Activated B cell treated with CpG ODN at 0.5 μM for 24 hours (primary cell): ENCODE measurements at places on chromosomes 12 and 14. TPM values are rescaled to one million over a fixed set of nuclear protein-coding genes. Genes with fewer than 3 reads are reported as not detected.

GRCh38 chr12:28993720-28994119, 155.4 kb upstream of the FAR2 start:
- no peak for DNase-seq
- H3K36me3 ChIP-seq, result no peaks in the 10 kb centered on the region
- H3K4me1 ChIP-seq, result no peaks in the 10 kb centered on the region

DNA sequence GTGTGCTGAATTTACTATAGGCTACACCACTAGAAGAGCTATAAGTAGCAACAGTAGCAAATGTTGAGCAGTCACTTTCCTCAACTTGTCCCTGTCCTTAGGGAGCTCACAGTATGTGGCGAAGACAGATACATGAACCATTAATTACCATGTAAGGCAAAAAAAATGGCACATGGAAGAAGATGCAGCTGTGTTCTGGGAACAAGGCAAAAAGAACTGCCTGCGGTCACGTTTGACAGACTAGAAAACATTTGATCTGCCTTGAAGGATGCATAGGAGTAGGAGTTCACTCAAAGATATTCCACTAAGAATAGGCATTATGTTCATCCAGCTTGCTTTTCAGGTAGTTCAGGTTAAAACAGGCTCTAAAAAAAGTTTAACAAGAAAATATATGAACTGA, 46.5 kb upstream of the IFNG-AS1 start:
- DNase-seq, result no peak
- H3K4me3 ChIP-seq, result no peak overlapping the region

DNA sequence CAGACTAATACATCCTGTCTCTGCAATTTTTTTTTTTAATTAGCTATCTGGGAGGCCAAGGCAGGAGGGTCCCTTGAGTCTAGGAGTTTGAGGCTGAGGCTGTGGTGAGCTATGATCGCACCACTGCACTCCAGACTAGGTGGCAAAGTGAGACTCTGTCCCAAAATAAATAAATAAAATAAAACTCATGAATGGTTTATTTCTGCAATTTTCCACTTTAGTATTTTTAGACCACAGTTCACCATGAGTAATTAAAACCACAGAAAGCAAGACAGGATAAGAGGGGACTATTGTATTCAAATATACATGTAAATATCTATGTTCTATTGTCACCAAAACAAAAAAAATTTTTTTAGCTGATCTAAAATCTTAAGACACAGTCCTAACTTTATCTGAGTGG, 17.8 kb downstream of the TAOK3 start:
- no peaks in the 10 kb centered on the region for H3K27me3 ChIP-seq
- H3K4me1 ChIP-seq, result peaks cover 66% of the 10 kb centered on the region
- H3K36me3 ChIP-seq, result peaks cover 23% of the 10 kb centered on the region

HEBP1 gene
- 9.7 and 12.0 TPM in 2 replicates for total RNA-seq

FGF6 gene
- total RNA-seq, result not detected in 2 replicates

GRCh38 chr12:108378926-108379325, 39.8 kb upstream of the CMKLR1 start:
- no peak overlapping the region for H3K27ac ChIP-seq
- no peak for DNase-seq
- no peaks in the 10 kb centered on the region for H3K4me1 ChIP-seq
- H3K36me3 ChIP-seq, result no peaks in the 10 kb centered on the region
- peaks cover under 1% of the 10 kb centered on the region for H3K27me3 ChIP-seq
- H3K4me3 ChIP-seq, result no peak overlapping the region

C12orf50 gene
- total RNA-seq, result 0.07 and 0.12 TPM in 2 replicates

GRCh38 chr14:72894623-72895378, 900 bp upstream of the DPF3 start:
- peak overlapping the region; percentile 65 for H3K27ac ChIP-seq
- peaks cover 32% of the 10 kb centered on the region for H3K4me1 ChIP-seq
- H3K27me3 ChIP-seq, result peaks cover 3% of the 10 kb centered on the region
- peak; percentile 20 for DNase-seq
- H3K4me3 ChIP-seq, result peak overlapping the region; percentile 98
- H3K36me3 ChIP-seq, result peaks cover 6% of the 10 kb centered on the region

GRCh38 chr12:47715393-47715876, 9.6 kb upstream of the RPAP3 start:
- H3K36me3 ChIP-seq, result peaks cover 5% of the 10 kb centered on the region
- DNase-seq, result peak; percentile 54
- H3K4me3 ChIP-seq, result no peak overlapping the region
- no peaks in the 10 kb centered on the region for H3K27me3 ChIP-seq
- H3K27ac ChIP-seq, result no peak overlapping the region
- peaks cover 37% of the 10 kb centered on the region for H3K4me1 ChIP-seq

GRCh38 chr12:6468283-6468575, 2.2 kb downstream of the VAMP1 start:
- H3K27me3 ChIP-seq, result no peaks in the 10 kb centered on the region
- H3K27ac ChIP-seq, result peak overlapping the region; percentile 46
- peaks cover 46% of the 10 kb centered on the region for H3K36me3 ChIP-seq
- peak overlapping the region; percentile 92 for H3K4me3 ChIP-seq

TMTC1 gene
- total RNA-seq, result not detected in 2 replicates

GRCh38 chr12:22543246-22544037, 900 bp downstream of the C2CD5 start:
- H3K4me1 ChIP-seq, result peaks cover 50% of the 10 kb centered on the region
- no peaks in the 10 kb centered on the region for H3K27me3 ChIP-seq
- H3K36me3 ChIP-seq, result peaks cover 25% of the 10 kb centered on the region
- DNase-seq, result peak; percentile 49
- H3K4me3 ChIP-seq, result peak overlapping the region; percentile 92

FAM90A1 gene
- not detected in 2 replicates for total RNA-seq

DNA sequence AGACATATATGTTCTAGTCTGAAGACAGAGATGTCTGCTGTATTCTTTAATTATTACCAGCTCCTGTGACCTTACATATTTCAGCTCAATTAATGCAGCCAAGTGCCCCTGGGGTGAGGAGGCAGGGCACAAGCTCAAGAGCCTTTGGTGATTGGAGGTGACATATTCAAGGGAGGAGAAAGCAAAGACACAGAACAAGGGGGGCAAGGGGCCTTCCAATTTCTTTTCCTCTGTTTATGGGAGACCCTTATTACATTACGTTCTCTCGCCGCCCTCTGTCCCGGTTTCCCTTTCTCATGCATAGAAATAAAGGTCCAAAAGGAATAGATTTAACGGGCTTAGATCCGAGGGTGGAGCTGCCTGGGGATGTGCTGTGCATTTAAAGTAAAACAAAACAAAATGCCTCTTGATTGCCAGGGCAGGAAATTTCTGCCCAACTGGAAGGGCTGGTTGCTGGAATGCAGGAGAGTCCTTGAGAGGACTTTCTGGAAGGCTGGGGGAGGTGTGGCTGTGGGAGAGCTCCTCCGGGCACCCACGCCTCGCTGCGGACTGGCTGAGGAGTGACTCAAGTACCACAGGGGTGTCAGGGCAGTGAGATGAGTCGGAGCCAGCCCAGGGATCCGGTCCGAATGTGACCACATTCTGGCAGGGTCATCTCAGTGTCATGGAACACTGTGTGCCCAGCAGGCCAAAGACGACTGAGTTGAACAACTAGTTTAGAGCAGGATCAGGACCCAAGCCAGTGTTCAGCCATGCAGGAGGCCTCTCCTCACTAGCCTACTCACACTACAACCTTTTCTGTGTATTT, 32.1 kb upstream of the GSG1 start:
- no peak for DNase-seq
- no peak overlapping the region for H3K4me3 ChIP-seq
- no peaks in the 10 kb centered on the region for H3K36me3 ChIP-seq
- H3K27ac ChIP-seq, result no peak overlapping the region
- peaks cover 8% of the 10 kb centered on the region for H3K27me3 ChIP-seq

KIF26A gene
- not detected in 2 replicates for total RNA-seq

- peaks cover 74% of the 10 kb centered on the region for H3K36me3 ChIP-seq
- no peak overlapping the region for H3K4me3 ChIP-seq
- H3K27ac ChIP-seq, result no peak overlapping the region
- no peak for DNase-seq
These were observed 120.0 kb downstream of the RBM19 start for GRCh38 chr12:113845900-113846674.

DNA sequence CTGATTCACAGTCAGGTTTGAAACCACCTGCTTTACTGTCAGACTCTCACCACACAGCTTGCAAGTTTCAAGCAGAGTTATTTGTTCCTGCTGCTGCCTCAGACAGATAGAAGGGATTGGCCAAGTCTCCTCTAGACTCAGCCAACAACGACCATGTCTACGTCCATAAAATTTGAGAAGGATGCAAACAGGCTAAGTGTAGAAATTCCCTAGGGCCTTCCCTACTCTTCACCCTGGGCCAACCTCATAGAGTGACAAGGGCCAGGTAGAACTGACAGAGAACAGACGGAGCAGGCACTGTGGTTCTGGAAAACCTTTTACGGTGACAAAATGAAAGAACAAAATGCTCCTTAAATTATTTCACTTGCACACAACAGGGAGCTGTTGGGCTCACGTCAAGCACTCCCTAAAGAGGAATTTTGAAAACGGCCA, 39.5 kb downstream of the CLIP1 start:
- DNase-seq, result no peak
- no peaks in the 10 kb centered on the region for H3K27me3 ChIP-seq
- no peak overlapping the region for H3K27ac ChIP-seq
- no peak overlapping the region for H3K4me3 ChIP-seq
- H3K36me3 ChIP-seq, result peaks cover 21% of the 10 kb centered on the region
- H3K4me1 ChIP-seq, result peaks cover 15% of the 10 kb centered on the region

DNA sequence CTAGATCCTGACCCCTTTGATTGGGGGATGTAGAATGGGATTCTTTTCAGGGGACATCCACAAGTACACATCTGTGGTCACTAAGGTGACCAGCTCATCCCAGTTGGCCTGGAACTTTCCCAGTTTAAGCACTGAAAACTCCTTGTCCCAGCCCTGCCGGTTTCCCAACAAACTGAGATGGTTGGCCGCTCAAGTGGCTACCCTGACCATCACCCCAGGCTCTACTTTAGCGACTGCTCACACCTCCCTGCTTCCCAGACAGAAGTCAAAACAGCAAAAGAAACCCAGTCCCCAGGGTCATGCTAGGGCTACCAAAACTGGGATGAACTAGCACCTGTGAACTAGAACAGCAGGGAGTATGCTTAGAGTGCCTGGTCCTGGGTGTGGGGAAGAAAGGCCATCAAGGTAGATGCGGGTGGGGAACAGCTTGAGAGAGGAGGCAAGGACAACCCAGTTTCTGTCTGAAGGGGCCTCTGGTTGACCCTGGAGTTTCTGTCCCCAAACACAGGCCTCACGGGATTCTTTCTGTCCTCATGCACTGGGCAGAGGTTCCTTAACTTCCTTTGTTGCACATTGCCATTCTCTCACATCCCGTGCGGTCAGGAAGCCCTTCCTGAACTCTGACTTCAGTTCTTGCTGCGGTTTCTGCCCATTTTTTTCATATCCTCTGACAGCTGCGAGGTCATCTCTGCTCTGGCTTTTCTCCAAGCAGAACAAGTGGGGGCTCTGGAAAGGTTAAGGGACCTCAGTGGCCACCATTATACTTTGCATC, 1.6 kb downstream of the LTB4R start:
- H3K36me3 ChIP-seq, result peaks cover 3% of the 10 kb centered on the region
- no peak for DNase-seq
- peak overlapping the region; percentile 77 for H3K27ac ChIP-seq
- no peak overlapping the region for H3K4me3 ChIP-seq

PTHLH gene
- not detected in 2 replicates for total RNA-seq

- no peaks in the 10 kb centered on the region for H3K27me3 ChIP-seq
- no peak overlapping the region for H3K27ac ChIP-seq
- no peak for DNase-seq
- H3K36me3 ChIP-seq, result no peaks in the 10 kb centered on the region
- peaks cover 12% of the 10 kb centered on the region for H3K4me1 ChIP-seq
- no peak overlapping the region for H3K4me3 ChIP-seq
These were observed 229.8 kb downstream of the ALX1 start for GRCh38 chr12:85509857-85510256.

DNA sequence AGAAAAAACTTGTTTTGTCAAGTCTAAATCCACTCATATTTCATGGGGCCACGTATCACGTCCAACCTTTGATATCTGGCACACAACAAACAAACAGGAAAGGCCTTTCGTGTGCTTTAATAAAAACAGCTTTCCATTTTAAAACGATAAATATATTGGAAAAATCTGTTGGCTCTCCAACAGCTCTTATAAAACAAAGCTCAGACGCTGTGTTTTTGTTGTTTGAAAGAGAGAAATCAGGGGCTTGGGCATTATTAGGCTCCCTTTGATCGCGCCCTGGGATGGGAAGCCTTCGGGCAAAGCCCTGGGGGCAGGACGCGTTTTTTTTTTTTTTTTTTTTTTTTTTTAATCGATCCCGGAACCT, 429 bp upstream of the PLEKHA5 start:
- H3K27me3 ChIP-seq, result peaks cover 39% of the 10 kb centered on the region
- peaks cover 19% of the 10 kb centered on the region for H3K4me1 ChIP-seq
- peaks cover 2% of the 10 kb centered on the region for H3K36me3 ChIP-seq
- no peak for DNase-seq

ATN1 gene
- total RNA-seq, result 42.8 and 50.9 TPM in 2 replicates

DNA sequence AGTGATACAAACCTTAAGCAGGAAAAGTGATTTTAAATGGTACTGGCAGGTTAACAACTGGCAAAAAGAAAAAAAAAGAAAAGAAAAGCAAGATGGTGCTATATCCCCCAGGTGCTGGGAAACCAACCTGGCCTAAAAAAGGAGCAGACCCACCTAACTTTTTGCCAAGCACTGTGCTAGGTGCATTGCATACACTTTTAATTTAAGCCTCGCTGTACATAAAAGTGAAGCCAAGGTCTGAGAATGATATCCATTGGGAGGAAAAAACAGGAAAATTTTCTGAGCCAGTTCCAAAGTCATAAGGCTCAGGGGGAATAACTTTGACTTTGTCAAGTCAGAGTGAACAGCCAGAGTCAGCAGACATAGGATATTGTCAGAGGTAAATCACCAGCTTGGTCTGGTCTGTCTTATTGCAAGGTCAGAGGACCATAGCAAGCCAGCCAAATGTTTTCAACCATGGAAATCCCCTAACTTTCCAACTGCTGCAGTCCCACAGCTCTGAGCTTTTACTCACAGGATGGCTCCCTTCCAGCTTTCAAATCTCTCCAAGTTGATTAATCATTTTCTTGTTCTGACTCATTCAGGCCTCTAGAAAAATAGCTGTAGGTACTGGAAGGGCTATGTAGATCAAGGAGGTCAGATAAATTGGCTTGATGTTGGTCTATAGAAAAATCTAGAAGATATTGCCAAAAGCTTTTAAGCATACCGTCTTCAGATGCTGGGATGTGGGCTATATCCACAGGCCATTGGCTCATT, 412.9 kb downstream of the RAD51B start:
- H3K4me3 ChIP-seq, result no peak overlapping the region
- H3K36me3 ChIP-seq, result no peaks in the 10 kb centered on the region
- peaks cover 2% of the 10 kb centered on the region for H3K4me1 ChIP-seq
- no peak for DNase-seq
- no peak overlapping the region for H3K27ac ChIP-seq

DNA sequence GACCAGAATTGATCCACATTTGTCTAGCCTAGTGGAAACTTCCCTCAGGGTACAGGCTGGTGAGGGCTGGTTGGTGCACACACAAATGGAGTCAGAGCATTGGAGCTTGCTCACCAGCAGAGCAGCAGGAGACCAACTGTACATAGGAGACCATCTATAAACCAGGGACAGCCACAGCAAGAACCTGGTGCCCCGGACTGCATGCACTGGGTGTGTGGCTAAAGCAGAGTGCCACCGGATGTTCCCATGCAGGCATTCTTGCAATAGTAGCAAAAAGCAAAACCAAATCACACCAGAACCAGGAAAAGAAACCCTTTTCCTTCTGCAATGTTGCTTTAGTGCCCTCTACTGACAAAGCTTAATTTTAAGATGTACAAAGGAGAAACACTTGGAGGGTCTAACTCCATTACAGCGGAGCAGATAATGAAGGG, 136.4 kb downstream of the MDGA2 start:
- H3K4me3 ChIP-seq, result no peak overlapping the region
- H3K4me1 ChIP-seq, result no peaks in the 10 kb centered on the region
- H3K36me3 ChIP-seq, result no peaks in the 10 kb centered on the region
- no peaks in the 10 kb centered on the region for H3K27me3 ChIP-seq
- no peak for DNase-seq
